ENCODE measurements at places on chromosomes 2 and 18.

DNA sequence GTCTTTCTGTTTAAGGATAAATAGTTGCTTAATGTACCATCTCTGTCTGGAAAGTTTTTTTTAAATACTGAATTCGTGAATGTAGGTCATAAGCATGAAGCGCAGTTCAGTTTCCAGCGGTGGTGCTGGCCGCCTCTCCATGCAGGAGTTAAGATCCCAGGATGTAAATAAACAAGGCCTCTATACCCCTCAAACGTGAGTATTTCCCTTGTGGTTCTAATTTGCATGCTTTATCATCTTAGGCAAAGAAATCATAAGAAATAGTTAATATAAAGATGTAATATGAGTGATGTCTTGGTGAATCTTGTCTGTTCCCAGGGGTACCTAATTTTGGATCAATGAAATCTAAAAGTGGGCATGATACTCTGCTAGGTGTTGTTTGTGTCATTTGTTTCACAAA, 1.5 kb downstream of the NDC80 start:
- peak; percentile 34 for DNase-seq

GRCh38 chr2:104408266-104408665, 445.6 kb upstream of the POU3F3 start:
- no peak for DNase-seq

GRCh38 chr2:42054714-42055430, 7.1 kb downstream of the PKDCC start:
- DNase-seq: no peak

GRCh38 chr2:114442510-114442909, at the start of gene DPP10:
Gene DPP10 (plus strand): TSS chr2:114442641.
- peak; percentile 51 for DNase-seq

DNA sequence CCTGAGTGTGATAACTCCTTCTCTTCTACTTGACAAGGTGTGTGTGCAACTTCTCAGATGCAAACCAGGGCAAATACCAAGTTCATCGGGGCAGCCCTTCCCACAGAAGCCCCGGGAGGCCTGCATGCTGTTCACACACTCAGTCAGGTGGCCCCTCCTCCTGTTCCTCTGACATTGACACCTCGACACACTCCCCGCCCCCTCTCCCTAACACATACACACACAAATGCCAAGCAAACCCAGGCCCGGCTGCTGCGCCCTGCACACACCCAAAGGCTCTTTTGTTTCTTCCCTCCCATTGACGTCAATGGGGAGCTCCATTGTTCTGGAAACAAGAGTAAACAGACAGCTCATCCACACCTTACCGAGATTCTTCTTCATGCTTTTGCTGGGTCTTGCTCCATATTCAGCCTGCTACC, 1.7 kb upstream of the PER2 start:
- DNase-seq: no peak

DNA sequence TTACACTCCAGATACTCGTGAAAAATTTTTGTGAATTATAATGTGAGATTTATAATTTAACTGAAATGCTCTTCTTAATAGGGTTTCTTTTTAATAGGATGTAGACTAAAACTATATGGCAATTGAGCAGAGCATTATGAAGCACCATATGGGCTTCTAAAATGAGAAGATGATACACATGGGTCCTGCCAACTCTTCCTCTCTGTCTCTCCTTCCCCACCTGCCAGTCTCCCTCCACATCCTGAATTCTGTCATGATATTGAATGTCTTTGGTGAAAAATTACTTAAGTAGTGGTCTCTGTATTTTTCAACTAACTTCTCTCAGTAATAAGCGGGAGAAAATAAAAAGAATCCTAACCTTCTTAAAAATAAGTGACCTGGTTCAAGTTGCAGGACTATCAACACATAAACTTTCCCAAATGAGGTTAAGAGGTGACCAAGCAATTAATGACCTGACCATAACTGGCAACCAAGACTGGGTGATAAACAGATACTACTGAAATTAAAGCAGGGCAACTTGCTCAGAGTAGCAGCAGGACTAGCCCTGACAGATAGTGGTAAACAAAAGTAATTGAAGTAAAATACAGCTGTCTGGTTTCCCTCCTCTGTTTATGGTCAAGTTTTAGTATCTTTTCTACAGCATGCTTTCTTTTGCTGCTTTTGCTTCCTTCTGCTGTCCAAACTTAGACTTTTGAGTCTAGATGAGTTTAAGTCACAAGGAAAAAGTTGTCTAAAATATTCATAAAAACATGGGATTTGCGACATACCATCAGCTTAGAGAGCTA, 117.1 kb upstream of the PDE1A start:
- no peak for DNase-seq

DNA sequence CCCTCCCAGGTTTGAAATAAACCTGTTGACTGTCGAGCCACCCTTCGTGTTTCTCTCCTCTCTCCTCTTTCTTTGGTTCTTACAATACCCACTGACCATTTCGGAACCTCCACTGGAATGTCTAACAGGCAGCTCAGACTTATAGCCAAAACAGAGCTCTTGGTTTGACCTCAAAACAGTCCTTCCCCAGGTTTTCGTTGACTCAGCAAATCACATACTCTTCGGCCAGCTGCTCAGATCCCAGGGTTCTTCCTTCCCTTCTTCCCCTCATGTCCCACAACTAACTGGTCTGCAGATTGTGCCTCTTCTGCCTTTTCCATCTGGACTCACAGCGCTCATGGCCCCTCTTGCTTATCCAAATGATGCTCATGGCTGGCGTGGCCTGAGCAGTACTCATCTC, 4.7 kb downstream of the ARMC9 start:
- DNase-seq: no peak

GRCh38 chr2:207061181-207061580, 104.6 kb downstream of the KLF7 start:
- DNase-seq: no peak

GRCh38 chr2:217685255-217685605, 317.6 kb downstream of the TNS1 start:
- DNase-seq: no peak

DNA sequence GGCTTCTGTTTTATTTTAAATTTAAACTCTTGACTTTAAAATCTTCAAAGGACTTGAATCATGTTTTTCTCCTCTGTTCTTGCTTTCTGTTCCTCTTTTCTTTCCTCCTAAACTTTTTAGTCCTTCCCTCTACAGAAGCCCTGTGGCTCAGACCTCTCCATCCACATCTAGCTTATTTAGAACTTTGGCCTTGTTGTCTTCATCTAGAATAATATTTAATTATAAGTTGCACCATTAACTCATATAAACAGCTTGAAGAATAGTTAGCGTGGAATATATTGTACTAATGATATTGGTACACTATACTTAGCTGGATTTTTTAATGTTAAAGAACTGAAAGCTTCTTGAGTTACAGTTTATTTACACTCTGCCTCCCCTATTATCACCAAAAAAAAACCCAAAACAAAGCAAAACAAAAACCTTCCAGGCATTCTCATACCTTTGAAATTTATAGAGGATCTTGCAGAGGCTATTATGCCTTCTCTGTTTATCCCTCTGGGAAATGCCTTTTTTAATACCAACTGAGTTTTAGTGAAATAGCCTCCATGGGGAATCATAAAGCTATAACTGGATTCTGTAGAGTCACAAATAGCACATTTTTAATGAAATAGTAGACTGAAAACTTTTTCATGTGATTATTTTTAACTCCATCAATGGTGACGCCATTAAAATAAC, 9.2 kb upstream of the CCDC141 start:
- no peak for DNase-seq

- no peak for DNase-seq
These were observed 27.5 kb downstream of the TMEM18 start for GRCh38 chr2:649426-650342.

GRCh38 chr18:46431522-46432171, 225.4 kb downstream of the LOXHD1 start:
- no peak for DNase-seq

GRCh38 chr18:8684577-8684976, 20.8 kb upstream of the MTCL1 start:
- DNase-seq: no peak

DNA sequence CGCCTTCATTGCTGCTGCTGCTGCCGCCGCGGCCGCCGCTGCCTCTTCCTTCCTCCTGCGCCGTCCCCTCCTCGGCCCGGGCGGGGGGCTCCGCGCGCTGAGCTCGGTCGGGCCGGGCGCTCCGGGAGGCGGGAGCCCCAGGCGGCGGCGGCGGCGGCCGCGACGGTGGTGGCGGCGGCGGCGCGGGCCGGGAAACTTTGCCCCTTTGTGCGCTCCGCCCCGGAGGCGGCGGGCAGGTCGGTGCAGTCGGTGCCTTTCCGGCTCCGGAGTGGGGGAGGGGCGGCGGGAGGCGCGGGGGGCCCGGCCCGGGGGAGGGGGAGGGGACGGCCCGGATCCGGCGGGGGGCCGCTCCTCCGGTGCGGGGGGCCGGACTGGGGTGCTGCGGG, 205 bp downstream of the TET3 start:
- DNase-seq: no peak

DNA sequence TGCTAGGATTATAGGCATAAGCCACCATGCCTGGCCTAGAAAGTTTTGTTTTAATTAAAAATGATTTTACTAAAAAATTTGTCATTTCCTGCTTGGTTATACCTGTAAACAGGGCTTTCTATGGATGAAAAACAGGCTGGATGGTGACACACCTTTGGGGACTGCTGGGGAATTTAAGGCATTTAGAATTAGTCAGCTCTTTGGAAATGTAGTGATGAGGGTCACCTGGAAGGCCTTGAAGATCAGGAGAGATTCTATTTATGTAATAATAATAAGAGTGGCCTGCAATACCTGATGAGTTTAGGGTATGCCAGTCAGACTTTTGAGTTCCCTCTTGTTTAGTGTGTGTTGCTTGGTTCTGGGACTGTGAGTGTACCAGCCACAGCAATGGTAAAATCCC, 51.1 kb downstream of the RALBP1 start:
- DNase-seq: no peak

DNA sequence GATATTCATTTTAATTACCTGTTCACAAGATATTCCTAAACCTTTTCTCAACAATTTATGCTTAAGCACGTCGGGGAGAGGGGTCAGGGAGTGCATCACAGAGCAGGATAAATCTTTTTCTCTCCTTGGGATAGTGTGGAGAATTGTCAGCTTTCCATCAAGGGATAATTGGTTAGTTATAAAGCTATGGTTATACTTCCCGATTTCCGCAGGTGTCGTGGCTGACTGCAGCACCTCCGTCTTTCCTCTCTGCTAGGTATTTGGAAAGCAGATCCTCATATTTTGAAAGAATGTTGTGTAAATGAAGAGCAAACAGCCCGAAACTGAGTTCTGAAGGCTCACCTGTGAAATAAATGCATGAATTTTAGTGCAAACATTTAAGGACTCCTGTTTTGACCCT, 778 bp downstream of the DYNC2LI1 start:
- no peak for DNase-seq

DNA sequence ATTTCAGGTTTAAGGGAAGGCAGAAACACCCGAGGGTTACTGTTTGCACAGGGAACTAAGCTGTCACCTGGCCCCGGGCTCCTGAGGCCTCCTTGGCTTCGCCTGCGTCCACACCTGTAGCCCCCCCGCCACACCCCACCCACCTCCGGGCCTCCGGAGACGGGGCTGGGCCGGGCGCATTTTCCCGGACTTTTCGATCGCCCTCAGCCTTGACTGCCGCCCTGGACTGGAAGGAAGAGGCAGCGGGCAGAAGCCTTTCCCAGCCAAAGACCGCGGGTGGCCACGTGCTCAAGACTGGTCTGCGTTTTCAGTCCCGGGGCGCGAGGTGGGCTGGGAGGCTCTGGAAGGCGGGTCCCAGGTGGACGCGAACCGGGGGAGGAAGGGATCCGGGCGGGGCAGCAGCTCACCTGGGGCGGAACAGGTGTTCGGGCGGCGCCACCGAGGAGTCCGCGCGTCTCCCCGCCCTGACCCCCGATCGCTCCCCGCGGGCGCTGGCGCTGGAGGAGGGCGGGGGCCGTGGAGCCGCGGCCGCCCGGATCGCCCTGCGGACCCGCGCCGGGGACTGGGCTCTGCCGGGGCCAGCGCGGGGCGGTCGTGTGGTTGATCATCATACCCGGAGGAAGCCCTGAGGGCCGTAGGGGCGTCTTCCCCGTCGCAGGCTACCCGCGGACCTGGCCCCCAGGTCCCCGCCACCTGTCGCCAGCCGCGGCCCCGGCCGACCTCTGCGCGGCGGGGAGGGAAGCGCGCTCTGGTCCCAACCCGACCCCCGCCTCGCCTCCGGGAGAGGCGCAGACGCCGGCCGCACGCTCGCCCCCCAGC, 3.2 kb downstream of the ID2 start:
- no peak for DNase-seq

GRCh38 chr2:241942416-241943208, 73.1 kb downstream of the RTP5 start:
- no peak for DNase-seq

DNA sequence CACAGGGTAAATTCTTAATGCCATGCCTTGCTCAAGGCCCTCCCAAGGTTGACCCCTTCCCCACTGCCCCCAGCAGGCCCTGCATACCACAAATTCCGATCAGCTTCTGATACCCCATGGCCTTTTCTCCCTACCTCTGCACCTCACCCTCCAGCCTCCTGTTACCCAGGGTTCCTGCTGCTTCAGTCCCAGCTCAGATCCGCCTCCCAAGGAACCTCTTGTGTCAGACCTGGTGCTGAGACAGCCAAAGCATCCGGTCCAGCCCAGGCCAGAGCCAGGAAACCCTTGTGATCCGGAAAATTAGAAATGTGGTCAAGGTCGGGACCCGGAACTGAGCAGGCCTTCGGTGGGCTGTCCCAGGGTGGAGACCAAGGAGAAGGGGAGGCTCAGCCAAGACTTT, 231.3 kb downstream of the BCL2 start:
- DNase-seq: no peak

Data from RKO (cell line).